ENCODE measurements at places on chromosomes 5 and 9.

- DNase-seq, result no peak
These were observed 255.4 kb downstream of the FAM114A2 start for GRCh38 chr5:153783362-153783658.

GRCh38 chr5:32109236-32109635, 64.9 kb downstream of the GOLPH3 start:
- DNase-seq, result peak; percentile 20

DNA sequence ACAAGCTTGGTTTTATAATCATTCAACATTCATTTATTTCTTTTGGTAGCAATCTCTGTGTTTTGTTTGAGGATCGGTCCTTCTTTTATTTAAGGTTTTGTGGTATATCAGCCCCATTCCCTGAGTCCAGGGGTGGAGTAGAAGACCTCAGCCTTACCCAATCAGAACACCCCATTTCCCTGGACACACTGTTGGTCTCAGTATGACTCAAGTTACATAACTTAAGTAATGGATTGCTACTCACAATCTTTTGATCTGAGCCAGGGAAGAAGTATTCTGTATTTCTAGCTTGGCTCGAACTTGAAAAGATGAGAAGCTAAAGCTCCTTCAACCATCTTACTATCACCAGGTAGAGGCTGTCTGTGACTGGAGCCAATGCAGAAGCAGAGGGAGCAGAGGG, 175.2 kb upstream of the HAPLN1 start:
- no peak for DNase-seq

- DNase-seq, result peak; percentile 13
These were observed 1.6 kb downstream of the FER start for GRCh38 chr5:108749128-108749861.

- DNase-seq, result peak; percentile 67
These were observed 14.6 kb upstream of the ACOT12 start for GRCh38 chr5:81408496-81408895.

DNA sequence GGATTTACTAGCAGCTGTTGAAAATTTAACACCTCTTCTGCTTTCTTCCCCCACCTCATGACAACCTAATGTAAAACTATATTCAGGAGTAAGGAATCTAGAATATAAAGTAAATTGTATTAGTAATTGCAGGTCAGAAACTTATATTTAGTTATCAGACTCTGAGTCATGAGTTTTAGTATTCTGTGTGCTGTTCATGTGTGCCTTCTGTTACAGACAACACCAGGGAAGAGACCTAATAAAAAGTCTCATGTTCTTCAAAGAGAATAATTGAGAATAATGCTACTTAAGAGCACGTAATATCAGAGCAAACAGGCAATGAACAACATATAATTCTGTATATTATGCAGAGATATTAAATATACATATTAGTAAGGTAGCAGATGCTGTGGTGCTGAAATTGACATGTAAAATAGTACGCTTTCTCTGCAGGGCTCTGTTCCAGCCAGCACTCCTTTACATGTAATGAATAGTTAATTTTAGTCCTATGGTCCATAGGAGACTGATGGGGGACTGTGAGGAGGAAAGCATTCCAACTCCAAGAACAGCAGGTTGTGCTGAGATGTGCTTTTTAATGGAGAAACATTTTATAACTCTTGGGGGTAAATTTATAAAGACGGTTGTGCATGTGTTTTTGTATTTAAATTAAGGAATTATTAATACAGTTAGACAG, 106.4 kb downstream of the ZSWIM6 start:
- no peak for DNase-seq

DNA sequence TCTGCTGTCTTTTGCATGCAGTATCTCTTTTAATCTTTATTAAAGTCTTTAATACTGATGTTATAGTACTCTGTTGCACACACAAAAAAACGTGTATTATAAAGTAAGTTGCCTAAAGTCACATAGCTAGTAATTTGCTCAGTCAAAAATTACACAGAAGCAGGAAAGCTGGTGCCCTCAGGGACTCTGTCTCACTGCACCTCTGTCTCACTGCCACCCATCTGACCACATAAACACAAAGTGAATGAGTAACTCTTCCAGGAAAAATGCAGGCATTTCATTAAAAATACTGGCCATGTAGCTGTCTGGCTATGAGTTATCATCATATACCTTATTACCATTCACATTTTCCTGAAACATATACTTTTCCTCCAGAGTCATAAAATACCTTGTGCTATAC, 591.7 kb downstream of the CSNK1G3 start:
- peak; percentile 43 for DNase-seq

DNA sequence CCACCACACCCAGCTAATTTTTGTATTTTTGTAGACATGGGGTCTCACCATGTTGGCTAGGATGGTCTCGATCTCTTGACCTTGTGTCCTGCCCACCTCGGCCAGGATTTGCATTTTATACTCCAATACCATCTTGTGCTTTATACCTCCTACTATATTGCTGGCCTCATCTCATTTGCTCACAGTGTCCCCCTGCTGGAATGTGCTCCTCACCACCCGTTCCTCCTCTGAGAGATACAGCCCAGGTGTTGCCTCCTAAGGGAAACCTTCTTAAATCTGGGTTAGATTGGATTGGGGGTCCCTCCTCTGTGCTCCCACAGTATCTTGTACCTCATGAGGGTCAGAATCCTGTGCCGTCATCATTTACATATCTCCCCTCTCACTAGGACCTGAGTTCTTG, 131.7 kb downstream of the PAPPA start:
- DNase-seq, result no peak

GRCh38 chr5:6246820-6247437, 131.4 kb downstream of the MED10 start:
- DNase-seq, result no peak

- no peak for DNase-seq
These were observed 129.5 kb downstream of the TRIO start for GRCh38 chr5:14272548-14273205.

DNA sequence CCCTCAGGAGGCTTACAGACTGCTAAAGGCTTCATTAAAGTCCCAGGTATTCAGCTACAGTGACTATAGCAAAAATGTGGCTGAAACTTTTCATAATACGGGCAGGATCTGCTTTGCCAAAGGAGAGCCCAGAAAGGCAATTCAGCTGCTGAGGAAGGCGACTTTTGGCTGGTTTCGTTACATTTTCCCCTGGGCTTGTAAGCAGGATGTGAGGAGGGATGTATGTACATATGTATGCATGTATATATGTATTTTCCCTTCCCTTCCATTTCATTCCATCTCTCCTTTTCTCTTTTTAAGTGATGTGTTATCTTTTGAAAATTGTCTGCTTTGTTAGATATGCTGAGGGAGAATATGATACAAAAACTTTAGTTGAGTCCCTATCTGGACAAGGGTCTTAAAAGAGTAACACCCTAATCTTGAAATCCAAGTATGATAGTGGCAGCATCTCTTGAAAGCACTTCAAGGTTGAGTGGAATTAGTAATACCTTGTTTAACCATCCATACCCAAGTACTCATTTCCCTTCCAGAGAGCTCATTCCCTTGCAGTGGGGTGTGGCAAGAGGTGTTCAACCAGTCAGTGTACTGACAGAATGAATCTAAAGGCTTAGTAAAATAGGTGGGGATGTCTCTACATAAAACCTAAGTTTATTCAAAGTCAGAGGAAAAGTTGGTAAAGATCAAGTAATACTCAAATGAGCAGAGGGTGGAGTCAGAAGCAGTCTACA, 28.7 kb downstream of the RAD1 start:
- DNase-seq, result no peak

DNA sequence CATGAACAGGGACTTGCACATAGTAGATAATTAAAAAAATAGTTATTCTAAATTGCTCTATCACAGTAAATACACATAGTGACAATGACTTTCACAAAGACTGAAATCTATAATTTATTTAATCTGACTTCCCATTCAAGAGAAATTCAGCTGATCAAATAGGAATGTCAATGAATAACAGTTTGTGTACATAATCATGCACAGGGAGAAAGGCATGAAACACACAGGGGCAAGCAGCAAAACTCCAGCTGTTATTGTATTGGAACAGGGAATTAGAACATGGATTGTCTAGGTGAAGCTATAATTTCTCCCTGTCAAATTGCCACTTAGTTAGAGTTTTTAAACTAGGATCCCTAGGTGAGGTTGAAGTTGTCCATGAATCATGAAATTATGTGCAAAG, 99.9 kb downstream of the HCN1 start:
- DNase-seq, result no peak

GRCh38 chr5:73514418-73514817, 16.2 kb downstream of the BTF3 start:
- no peak for DNase-seq

DNA sequence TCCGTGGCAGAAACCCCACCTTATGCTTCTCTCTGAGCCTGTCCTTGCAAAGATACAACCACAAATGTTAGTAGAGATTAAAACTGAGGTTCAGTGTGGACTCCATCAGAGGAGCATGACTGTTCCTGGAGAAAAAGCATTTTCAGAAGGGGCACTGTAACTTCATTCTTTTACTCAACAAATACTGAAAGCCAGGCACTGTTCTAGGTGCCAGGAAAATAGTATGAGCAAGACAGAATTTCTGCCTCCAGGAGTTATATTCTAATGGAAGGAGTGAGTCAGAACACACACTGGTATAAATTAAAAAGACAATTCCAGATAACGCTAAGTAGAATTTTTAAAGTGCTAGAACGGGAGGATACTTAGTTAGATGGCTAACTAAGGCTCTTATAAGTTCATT, 251.4 kb upstream of the GAS1 start:
- peak; percentile 39 for DNase-seq
